ENCODE measurements at places on chromosomes 13 and 19.

DNA sequence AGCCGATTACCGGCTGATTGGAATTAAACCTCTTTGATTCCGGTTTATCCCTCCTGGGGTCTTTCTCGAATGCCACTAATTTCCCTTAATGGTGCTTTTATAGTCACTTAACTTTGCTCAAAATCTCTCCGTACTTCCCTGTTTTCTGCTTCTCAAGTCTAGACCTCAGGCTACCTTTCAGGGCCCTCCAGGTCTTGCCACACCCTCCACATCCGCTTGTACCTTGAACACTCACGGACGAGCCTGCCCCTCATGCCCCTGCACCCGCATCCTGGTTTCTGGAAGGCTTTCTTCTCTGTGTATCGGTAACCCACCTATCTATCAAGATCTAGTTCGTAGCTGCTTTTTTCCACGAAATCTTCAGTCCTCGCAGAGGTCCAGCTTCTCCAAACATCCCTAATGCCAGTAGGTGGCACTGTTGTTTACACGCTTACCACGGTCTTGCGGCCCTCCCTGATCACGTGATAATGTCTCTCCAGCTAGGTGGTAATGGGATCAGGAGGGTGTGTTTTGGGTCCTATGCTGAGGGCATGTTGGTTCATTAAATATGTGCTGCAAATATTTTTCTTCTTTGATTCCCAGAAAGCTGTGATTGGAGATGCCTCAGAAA lies 13.8 kb downstream of the ATP12A start:
- DNase-seq: peak; percentile 24

GRCh38 chr13:71625694-71626093 lies 241.3 kb downstream of the DACH1 start:
- DNase-seq: no peak

DNA sequence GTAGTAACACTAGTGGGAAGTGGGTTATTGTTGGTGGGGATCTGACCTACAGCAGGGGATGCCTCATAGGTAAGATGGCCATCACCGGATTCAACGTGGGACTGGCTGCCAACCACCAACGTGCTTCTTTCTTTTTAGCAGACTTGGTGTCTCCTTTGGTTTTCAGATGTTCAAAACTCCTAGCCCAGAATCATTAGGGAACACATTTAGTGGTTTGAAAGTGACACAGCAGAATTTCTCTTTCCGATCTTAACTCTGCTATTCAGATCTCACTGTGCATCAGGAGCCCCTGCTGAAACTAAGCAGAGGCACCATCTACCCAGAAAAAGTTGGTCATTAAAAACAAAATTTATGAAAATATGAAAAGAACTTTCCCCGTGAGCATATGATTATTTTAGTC lies 36.7 kb upstream of the PCDH8 start:
- DNase-seq: no peak

- no peak for DNase-seq
Measured at GRCh38 chr19:33434886-33435705, 61.6 kb downstream of the CEBPG start.

GRCh38 chr19:43470288-43470687 lies 4.9 kb upstream of the LYPD3 start:
- peak; percentile 70 for DNase-seq

DNA sequence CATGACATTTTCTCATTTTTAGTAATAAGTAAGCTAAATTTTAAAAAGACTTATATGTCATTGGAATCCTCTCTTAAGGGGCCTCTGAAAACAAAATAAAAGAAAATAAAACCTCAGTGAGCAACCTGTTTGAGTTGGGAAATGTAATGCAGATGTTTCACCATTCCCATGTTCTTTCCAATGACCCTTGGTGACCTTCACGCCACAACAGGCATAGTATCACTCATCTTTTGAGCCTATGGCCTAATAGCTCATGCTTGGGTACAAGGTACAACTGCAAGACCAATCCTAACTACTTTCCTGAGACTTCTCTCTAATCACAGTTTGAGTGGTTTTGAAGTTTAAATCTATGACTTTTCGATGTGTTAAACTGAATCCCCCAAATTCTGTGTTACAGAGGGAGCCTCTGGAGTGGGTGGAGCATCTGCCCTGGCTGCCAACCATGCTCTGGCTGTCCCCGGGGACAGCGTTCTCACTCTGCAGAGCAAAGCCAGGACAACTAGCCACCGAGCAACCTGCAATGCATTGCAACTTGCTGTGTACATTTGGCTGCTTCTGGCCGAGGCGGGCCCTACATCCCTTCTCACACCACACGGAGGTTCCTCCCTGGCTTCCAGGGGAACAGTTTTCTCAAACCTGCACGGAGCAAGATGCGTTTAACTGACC lies 307.9 kb upstream of the MAB21L1 start:
- DNase-seq: no peak

GRCh38 chr19:11106477-11106876 lies 17.2 kb downstream of the LDLR start:
- DNase-seq: no peak

GRCh38 chr13:40402931-40403431 lies 263.5 kb downstream of the FOXO1 start:
- no peak for DNase-seq

DNA sequence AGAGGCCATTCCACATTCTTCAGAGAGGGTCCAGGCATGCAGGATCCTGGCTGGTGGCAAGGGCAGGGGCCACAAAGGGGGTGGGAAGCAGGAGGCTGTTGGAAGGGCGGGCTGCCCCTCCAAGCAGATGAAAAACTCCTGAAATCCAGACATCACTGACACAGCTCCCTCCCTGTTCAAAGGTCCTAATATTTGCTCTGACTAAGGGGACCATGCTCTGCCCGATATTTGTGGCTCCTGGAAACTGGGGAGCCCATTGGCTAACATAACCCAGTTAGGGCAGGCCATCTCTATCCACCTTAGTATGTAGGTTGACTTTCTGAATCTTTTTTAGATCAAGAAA lies 3.3 kb upstream of the CDX2 start:
- DNase-seq: no peak

GRCh38 chr13:111270126-111270525 lies 50.3 kb upstream of the TEX29 start:
- DNase-seq: no peak

DNA sequence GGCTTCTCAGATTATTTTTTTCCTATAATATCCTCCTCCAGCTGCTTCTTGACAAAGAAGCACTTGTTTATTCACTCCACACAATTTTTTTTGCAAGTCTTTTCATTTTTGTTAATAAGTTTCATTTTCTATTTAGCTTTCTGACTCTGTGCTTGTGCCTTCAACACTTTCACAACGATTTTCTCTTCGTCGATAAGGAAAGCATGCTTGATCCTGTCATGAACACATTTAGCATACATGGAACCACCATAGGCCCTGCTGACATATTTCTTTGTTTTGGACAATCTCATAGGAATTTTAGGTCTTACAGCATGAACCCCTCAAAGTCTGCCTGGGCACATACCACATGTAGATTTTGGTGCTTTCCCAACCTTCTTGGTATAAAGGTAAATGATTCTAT lies 346.0 kb downstream of the KCNRG start:
- DNase-seq: no peak

- DNase-seq: no peak
Measured at GRCh38 chr13:33394294-33394932, 108.9 kb upstream of the STARD13 start.

DNA sequence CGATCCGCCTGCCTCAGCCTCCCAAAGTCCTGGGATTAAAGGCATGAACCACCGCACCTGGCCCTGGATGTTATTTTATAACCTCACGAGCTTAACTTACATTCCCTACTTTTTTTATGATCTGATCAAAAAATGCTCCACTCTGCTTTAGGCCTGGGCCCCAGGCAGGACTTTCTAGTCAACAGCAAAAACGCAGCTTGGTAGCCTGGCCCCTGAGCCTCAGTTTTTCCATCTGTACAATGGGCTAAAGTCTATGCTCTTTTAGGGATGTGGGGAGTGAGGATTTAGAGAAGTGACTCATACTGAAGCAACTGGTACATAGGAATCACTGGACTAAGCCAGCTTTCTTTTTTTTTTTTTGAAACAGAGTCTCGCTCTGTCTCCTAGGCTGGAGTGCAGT lies 11.9 kb upstream of the PIK3R2 start:
- DNase-seq: no peak

- no peak for DNase-seq
Measured at GRCh38 chr19:47005873-47006272, 13.8 kb upstream of the NPAS1 start.

- no peak for DNase-seq
Measured at GRCh38 chr19:42193706-42194105, 23.8 kb downstream of the DEDD2 start.

DNA sequence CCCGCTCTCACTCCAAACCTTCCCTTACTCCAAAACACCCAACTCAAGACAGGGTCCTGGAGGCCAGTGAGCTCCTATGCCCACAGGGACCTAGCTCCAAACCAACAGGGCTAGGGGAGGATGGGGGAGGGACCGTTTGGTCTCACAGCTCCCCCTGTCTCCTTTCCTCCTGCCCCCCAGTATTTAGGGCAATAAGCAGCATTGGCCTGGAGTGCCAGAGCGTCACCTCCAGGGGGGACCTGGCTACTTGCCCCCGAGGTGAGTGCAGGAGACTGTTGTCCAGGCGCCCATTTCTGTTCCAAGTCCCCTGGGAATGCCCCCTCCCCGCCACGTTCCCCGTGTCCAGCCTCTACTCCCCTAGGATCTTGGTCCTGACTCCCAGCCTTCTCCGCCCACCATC lies 792 bp downstream of the RETN start:
- DNase-seq: no peak

- DNase-seq: no peak
Measured at GRCh38 chr13:43388282-43389034, 365.1 kb downstream of the DNAJC15 start.

DNA sequence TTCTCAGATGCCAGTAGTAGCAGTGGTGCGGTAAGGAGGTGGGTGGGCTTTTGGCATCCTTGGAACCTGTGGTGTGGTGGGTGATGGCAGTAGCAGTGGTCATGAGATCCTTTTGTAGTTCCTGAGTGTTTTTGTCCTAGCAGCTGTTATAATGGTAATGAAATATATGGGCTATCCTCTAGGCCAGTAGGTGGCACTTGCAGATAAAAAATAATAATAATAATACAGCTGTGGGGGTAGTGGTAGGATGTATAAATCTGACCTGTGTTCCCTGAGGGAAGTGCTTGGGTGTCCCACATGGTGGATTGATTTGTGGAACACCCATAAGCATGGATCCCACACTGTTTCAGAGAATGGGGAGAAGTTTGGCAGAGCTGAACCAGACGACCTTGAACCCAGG lies 334.0 kb downstream of the SLITRK5 start:
- no peak for DNase-seq

- DNase-seq: no peak
Measured at GRCh38 chr13:50611117-50611781, 232.2 kb downstream of the DLEU7 start.

- DNase-seq: no peak
Measured at GRCh38 chr13:45219123-45219891, 18.5 kb upstream of the KCTD4 start.

DNA sequence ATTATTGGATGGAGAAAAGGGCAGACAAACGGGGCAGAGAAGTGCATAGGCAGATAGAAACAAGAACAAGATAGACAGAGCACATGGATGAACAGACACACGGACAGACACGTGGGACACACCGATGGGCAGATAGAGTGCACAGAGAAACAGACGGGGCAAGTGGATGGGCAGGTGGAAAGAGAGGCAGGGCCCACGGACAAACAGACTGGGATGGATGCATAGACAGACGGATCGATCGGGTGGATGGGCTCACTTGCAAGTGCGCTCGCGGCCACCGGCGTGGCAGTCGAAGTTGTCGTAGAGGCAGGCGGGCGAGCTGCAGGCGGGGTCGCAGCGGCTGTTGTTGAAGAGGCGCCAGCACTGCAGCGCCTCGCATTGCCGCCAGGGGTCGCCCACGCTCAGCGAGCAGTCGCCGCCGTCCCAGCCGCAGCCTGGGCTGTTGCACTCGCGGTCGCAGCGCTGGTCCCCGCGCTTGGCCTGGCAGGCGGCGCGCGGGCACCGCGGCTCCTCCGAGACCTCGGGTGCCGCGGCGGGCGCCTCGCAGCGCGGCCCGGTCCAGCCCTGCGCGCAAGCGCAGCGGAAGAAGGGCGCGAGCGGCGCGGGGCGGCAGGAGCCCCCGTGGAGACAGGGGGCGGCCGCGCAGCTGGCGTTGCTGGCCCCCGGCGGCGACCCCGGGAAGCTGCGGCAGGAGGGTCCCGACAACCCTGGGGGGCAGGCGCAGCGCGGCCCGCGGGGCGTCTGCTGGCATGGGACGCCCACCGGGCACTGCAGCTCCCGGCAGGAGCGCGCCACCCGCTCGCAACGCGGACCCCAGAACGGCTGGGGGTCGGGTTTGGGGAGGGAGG lies 23.3 kb downstream of the NOTCH3 start:
- peak; percentile 78 for DNase-seq

- peak; percentile 40 for DNase-seq
Measured at GRCh38 chr13:27830010-27830409, 37.7 kb downstream of the GSX1 start.

DNA sequence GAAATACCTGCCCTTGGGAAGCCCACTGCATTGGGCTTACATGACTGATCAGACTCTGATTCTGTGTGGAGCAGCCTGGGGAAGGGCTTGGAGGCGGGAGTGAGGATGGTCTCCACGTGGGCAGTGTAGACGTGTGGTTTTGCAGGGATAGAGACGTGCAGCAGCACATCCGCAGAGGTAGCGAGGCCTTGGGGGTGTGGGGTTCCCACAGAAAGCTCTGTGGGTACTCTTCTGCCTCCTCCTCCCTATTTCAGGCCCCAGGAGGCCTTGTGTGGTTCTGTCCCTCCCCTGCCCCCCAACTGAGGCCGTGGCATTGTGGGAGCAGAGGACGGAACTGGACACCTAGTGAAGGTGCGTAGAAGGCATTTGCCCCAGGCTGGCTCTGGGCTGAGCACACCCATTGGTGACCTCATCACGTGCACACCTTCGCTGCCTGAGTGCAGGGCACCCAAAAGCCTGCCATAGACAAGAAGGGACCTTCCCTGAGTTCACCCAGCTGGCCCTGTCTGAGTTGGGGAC lies 28.9 kb downstream of the PPP1R37 start:
- no peak for DNase-seq

DNA sequence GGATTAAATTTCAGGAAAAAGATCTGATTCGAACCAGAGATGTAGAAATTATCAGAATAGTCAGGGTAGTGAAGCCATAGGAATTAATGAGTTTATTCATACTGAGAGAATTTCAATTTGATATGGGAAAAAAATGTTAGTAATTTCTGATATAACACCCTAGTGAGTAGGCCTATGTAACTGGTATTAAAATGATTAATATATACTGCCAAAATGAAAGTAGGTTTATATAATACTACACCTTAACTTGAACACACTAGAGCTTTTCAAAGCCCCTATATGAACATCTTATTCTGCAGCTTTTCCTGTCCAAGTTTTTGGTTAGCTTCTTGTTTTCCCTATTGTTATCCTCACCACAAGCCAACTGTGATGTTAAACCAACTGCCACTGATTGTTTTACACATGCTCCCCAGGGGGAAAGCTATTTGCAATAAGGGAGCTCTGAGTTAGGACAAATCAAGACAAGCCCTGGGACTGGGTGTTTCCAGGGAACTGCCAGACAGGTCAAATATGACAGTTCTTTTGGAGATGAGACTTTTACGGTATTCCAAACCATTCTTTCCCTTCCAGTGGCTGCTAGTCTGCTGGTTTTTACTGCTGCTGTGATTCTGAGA lies 45.3 kb downstream of the FNDC3A start:
- DNase-seq: no peak
